ENCODE measurements at places on chromosomes 13 and 19. TPM values are rescaled to one million over a fixed set of nuclear protein-coding genes. Genes with fewer than 3 reads are reported as not detected.

Gene SLC6A16
- polyA plus RNA-seq, result 2.5 TPM

Gene WDR88
- polyA plus RNA-seq, result 1.8 TPM

Gene GPR4
- 6.0 TPM for polyA plus RNA-seq

Gene JSRP1
- 0.41 TPM for polyA plus RNA-seq

Gene ZNF793
- 19.8 TPM for polyA plus RNA-seq

Gene TEX101
- not detected for polyA plus RNA-seq

Gene CACNA1A
- polyA plus RNA-seq, result 1.7 TPM

Gene C1QTNF9
- polyA plus RNA-seq, result 0.21 TPM

Gene USHBP1
- polyA plus RNA-seq, result 5.7 TPM

Gene METTL21C
- polyA plus RNA-seq, result 1.3 TPM

Gene SYDE1
- 20.2 TPM for polyA plus RNA-seq

Gene MYO9B
- 49.3 TPM for polyA plus RNA-seq

Gene ZNF253
- polyA plus RNA-seq, result 45.2 TPM

Gene LILRB5
- 1.9 TPM for polyA plus RNA-seq

Gene SERTM1
- 0.32 TPM for polyA plus RNA-seq

Gene SHISA7
- 0.11 TPM for polyA plus RNA-seq

Gene ZNF560
- 0.89 TPM for polyA plus RNA-seq

Gene APBA3
- polyA plus RNA-seq, result 21.6 TPM

DNA sequence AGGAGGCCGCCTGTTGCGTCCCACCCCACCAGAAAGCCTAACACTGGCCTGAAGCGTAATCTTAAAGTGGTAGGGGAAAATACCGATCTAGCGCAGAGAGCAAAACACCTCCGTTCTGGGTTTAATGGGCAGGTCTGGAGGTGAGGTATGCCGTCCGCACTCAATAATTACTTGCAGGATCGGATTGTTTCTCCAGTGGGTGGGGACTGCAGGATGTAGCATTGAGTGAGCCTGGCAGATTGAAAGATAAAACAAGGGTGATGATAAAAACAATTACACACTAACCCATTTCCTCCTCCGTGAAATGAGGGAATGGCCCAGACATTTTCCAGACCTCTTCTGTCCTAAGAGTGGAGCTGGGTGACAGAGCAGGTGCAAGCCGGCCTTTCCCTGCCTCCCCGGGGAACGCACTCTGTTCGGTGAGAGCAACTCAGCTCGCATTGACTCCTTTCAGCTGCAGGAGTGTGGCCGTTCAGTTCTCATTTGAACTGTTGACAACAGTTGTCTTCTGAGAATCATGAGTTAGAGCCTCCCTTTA lies 110.2 kb upstream of the DOCK9 start:
- no peak for DNase-seq

DNA sequence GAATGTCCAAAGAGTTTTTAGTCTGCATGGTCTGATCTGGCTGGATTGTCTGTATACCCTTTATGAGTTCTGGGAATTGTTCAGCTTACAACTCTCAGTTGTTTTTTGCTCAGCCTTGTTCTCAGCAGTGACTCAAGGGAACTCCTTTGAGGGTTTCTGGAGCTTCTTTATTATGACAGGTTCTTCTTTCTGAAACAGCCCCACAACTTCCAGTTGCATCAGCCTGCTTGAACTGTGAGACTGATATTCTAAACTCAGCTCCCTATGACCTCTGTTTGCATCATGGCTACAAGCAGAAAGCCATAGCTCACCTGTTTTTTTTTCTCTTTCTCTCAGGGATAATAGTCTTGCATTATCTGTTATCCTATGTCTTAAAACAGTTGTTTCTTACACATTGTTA lies 85.0 kb downstream of the TDRD3 start:
- no peak for DNase-seq

DNA sequence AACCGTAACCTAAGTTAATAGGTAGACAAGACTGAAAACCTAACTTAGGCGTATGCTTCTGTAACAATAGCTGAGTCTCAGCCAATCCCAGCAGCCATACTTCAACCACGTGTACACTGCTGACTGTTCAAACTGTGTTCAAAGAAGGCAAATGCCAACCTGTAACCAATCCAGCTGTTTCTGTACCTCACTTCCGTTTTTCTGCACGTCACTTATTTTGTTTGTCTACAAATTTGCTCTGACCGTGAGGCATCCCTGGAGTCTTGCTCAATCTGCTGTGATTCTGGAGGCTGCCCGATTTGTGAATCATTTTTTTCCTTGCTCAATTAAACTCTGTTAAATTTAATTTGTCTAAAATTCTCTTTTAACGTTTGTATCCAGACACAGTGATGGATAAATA lies 59.2 kb downstream of the EDNRB start:
- DNase-seq, result no peak

GRCh38 chr13:110046811-110047210 lies 260.1 kb downstream of the COL4A1 start:
- no peak for DNase-seq

DNA sequence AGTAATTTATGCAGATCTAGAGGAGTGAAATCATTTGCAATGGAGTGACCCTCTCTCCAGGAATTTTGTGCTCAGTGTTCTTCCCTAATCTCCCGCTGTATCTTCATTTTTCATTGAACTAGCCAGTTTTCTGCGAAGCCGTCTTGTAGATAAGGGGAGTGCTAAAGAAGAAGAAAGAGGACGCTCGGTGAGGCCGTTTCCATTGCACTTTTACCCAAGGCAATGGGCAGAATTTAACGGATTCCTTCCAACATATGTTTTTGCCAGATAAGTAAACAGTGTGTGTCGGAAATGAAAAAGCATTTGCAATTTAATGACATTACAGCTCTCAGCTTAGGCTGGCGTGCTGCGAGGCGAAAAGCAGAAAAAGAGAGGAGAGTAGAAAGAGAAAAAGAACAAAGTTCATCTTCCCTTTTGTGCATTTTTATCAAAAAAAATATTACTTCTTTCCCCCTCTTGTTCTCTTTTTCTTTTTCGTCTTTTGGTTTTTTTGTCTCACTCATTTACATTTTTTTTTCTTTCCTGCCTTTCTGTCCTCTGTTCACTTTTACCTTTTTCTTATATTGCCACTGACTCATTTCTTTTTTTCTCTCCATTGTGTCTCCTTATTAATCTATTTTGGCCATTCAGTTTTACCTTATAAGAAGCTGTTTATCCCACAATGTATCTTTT lies 49.9 kb downstream of the SOX21 start:
- no peak for DNase-seq

- no peak for DNase-seq
Measured at GRCh38 chr13:32881074-32881776, 135.0 kb upstream of the KL start.

GRCh38 chr19:6421075-6422014 lies 3.3 kb downstream of the KHSRP start:
- no peak for DNase-seq

DNA sequence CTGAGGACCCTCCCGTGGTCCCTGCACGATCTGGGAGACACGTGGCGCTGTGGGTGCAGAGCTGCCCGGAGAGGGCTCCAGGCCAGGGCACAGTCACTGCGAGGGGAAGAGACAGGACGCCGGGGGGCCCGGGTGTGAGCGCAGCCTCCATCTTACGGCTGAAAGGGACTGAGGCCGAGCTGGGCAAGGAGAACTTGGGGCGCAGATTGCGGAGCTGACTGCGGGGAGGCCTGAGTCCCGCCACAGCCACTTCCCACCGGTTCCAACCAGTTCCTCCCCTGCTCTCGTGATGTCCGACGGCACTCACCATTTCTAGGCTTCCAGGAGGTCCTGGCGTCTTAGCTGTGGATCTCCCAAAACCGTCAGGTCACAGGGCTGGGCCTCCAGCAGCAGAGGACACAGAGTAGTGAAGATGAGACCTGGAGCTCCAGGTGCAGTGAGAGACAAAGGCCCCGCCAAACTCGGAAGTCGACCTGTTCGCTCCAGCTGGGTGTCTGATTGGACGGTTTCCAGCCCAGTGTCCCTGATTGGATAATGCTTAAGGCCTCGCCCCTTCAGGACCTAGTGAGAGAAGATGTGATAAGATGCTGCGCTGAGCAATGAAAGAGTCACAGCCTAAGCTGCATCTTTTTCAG lies 4.8 kb upstream of the ZNF253 start:
- DNase-seq, result peak; percentile 49

GRCh38 chr13:41939398-41939797 lies 21.5 kb downstream of the VWA8 start:
- no peak for DNase-seq

GRCh38 chr13:49584771-49585182 lies 581 bp downstream of the RCBTB1 start:
- no peak for DNase-seq

- DNase-seq, result no peak
Measured at GRCh38 chr13:109494925-109495369, 291.4 kb downstream of the IRS2 start.

- peak; percentile 25 for DNase-seq
Measured at GRCh38 chr13:35964011-35964862, 166.9 kb downstream of the DCLK1 start.

DNA sequence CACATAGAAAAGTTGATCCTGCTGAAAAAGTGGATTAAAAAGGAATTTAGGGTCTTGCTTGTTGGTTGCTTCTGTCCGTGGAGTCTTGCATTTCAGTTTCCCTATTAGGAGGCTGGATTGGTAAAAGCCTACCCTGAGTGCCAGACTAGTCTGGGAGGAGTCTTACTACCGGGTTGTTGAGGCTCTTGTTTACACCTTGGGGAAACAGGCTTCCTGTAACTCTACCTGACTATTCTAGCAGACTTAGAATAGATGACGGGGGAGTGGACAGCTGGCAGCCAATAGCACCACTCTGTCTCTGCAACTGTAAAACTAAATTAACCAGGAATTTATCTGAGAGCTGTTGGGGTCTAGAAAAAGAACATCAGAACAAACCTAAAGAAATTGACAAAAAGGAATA lies 11.3 kb upstream of the MPHOSPH8 start:
- no peak for DNase-seq

- no peak for DNase-seq
Measured at GRCh38 chr13:95226050-95226449, 75.2 kb downstream of the ABCC4 start.

GRCh38 chr13:75299246-75299645 lies 182.7 kb downstream of the TBC1D4 start:
- DNase-seq, result no peak

DNA sequence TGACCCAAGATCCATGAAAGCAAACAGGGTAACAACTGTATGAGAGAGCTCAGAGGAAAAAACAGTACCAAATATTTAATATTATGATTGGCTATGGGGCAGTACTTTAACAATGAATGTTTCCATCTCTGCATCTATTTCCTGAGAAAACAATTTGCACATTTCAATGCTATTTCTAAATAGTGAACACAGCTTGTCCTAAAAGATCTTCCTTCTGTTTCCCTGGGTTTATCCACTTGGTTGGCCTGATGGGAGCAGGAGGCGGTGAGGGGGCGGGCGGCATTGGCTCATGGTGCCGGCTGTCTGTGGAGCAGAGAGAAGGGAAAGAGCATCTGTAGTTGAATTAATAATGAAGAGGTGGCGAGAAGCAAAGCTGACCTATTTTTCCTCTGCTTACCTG lies 291.4 kb downstream of the DCLK1 start:
- no peak for DNase-seq

GRCh38 chr13:99506634-99507033 lies 5.4 kb downstream of the TM9SF2 start:
- no peak for DNase-seq

- no peak for DNase-seq
Measured at GRCh38 chr19:2479556-2480194, 3.7 kb downstream of the GADD45B start.

DNA sequence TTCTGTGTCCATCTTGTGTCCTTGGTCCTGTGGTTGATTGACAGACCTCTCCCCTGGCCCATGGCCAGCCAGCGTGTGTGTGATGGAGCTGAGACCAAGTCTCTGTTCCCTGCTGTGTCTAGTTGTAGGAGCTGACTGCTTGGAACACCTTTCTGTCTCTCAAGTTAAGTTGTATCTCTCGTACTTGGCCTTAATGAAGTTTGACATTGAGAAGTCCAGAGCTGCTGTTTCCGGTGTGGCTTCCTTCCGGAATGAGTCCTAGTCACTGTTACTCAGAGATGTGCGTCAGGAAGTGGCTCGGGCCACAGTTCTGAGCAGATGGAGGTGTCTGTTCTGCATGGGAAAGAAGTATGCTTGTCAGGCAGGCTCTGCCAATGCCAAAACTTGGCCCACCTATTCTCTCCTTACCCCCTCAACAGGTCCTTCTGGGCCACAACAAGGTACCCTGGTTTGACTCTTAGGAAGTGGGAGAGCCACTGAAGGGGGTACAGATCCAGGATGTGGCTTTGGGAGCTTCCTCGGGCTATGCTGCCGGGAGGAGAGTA lies 54.3 kb downstream of the GATAD2A start:
- no peak for DNase-seq
